ENCODE measurements at places on chromosomes 6 and 20.

DNA sequence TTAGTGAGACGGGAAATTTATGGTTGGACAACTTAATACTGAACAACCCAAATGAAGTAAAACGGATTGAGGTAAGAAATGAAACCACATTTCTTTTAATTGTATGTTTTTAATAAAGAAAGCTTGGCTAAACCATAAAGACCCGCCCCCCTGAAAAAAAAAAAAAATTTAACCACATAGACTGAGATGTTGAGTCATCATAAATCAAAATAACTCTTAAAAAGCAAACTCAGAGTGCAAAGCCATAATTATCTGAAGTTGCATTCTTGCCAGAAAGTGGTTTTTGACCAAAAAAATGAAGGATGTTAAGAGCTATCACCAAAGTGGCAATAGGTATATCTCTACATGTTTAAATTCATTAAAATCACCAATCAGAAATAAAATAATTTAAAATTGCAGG lies 101.8 kb upstream of the COL21A1 start:
- DNase-seq, result no peak

- DNase-seq, result no peak
Measured at GRCh38 chr20:62215991-62216635, 4.0 kb downstream of the HRH3 start.

- no peak for DNase-seq
Measured at GRCh38 chr6:3566812-3567211, 110.0 kb upstream of the SLC22A23 start.

DNA sequence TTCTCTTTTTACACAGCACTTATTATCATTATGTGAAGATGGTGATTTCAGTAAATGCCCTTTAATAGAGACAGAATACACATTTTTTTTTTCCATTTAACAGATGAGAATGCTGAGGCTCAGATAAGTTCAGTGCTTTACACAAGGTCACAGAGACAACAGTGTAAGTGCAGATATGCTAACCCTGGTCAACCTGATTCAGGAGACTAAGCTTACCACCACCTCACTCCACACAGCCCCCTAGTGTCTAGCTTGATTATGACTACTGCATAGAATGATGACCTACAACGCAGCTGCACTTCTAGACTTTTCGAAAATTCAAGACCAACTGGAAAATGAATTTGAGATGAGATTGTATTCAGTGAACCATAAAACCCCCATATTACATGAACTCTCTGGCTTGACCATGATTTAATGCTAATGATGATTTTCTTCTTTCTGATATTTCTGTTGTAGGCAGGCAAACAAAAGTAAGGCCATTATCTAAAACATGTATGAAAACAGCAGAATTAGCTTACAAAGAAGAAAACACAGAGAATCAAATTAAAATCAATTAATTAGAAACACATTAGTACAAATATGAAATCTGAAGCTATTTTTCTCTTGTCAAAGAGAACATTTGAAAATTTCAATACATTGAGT lies 212.1 kb upstream of the PHACTR1 start:
- DNase-seq, result no peak

DNA sequence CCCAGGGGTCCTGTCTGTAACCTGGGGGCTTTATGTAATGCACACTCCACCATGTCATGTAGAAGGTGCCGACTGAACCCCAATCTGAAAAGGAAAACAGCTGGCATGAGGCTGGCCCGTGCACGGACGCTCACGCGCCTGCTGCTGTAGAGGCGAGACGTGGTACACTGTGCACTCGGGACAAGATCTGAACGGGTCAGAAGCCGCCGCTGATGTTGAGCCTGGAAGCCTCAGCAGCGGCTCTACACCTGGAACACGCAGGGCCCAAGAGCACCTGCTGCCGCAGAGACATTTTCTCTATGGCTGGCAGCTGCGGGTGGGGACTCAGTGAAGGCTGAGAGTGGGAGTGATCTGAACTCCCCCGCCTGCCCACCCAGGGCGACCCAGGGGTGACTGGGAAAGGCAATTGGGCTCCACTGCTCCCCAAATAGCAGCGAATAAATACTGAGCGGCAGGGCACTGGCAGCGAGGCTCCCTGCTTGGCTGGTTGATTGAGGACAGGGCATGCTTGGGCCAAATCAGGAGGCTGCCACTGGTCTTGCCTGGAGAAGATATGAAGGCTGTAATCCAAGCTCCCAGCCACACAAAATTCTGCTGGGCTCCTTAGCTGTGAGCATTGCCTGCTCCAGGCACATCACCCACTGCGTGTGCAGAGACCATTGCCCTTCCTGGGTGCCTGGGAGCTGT lies 2.5 kb upstream of the OGFR start:
- DNase-seq, result no peak

DNA sequence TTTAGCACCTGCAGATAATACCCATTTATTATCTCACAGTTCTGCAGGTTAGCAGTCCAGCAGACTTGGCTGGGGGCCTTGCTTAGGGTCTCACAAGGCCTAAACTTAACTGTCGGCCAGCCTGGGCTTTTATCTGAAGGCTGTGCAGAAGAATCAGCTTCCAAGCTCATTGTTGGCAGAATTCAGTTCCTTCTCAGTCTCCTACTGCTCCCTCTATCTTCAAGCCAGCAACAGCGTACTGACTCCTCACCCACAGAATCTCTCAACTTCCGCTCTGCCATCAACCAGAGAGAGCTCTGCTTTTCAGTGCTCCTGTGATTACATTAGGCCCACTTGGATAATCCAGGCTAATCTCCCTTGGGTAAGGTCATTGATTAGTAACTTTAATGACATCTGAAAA lies 30.2 kb upstream of the NHSL1 start:
- DNase-seq, result no peak

DNA sequence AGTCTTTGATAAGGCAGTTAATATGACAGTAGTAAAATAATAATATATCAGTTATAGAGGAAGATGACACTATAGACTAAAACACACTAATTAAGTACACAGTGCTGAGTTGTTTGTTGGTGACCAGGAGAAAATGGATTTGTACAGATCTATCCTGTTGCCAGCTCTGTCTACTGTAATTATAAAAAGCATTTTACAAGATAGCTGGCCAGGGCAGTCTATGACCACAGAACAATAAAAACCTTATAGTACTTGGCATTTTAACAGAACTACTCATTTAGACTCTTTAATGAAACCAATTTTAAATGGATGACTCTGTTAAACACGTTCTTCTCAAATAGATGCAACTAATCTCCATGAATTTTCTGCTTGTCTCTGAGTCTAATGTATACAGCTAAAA lies 367.5 kb downstream of the BTBD9 start:
- DNase-seq, result no peak

DNA sequence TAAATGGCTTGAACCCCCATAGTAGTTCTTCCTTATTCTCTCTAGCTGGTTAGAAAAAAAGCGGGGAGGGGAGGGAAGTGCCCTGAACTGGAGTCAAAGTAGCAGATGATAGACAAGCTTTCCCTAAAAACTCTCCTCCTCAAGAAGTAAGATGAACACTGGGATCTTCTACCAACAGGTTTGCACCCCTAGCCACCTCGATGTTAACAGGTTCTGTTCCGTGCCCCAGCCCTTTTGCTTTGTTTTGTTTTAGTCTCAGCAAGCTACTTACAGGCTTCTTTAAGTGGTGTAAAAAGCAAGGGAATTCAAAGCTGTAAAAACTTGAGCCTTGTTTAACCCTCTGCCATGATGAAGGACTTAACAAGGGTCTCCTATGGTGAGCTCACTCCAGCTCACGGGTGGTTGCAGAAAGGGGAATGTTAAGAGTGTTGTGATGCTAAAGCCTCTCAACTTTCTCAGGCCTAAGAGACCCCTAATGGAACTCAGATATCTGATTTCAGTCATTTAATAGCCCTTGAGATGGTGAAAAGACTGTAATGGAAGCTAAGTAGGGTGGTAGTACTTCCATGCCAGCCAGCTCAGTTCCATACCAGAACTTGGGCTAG lies 106.0 kb downstream of the FOXO3 start:
- no peak for DNase-seq

- DNase-seq, result no peak
Measured at GRCh38 chr20:5779071-5779900, 29.1 kb downstream of the SHLD1 start.

- DNase-seq, result no peak
Measured at GRCh38 chr20:48476854-48477253, 350.9 kb downstream of the PREX1 start.

- DNase-seq, result no peak
Measured at GRCh38 chr6:124536157-124536841, 425.9 kb upstream of the RNF217 start.

DNA sequence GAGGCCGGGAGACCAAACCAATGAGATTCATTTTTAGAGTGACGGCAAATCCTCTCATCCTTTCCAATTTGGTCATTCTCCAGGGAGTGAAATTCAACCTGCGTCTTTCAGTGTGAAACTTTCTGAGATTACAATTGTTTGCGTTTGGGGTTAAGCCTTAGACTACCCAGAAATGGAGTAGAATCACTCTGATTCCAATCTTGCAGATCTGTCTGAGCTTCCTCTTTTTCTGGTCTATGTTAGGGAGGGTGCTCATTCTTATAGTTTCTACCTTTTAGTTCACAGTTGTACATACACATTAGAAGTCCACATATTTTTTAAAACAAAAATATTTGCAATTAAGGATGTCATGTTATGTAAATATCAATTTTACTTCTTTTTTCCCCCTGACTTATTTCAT lies 183.0 kb upstream of the PHACTR1 start:
- DNase-seq, result no peak

DNA sequence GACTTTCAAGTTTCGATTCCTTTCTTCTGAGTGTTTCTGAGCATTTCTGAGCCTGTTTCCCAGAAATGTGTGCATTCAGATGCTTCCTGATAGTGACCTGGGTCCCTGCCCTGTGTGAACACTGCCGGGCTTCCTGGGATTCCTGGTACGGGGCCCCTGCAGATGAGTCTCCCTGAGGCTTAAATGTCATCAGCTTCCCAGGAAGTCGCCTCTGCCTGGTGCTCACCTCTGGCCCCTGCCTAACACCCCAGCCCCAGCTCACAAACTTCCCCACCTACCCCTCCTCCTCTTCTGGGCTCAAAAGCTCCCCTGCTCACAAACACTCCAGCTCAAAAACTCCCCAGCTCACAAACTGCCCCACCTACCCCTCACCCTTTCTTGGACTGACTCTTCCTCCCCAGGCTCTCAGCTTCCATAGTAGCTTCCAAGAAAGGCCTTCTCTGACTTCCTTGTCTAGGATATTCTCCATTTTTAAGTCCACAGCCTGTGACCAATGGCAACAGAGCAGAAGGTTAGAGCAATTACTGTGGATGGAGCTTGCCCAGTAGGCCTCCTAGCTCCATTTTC lies 42.0 kb downstream of the TGM2 start:
- no peak for DNase-seq

DNA sequence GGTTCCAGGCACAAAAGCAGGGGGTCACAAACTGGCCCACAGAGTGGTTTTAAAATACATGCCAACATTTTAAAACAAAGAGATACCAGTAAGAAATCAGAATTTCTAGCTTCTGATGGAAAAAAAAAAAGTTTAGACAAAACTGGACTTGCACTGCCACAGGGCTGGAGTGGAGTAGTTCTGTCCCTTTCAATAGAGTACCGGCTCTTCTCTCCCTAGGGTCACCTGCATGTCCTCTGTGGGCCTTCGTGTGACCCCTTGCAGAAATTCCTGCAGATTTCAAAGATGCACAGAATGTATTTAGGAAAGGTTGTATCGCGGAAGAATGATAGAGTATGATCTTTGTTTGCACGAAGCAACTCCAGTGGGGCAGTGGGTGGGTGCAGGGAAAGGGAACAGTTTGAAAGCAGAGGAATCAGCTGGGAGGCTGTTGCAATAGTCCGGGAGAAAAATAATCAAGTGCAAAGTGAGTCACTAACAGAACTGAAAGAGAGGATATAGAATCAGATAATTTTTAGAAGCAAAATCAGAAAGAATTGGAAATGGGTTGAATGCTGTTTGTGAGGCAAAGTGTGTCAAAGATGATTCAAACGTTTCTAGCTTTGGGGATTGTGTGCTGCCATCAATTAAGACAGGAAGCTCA lies 97.3 kb upstream of the STXBP5 start:
- no peak for DNase-seq

- no peak for DNase-seq
Measured at GRCh38 chr20:25394996-25395395, 4.4 kb upstream of the ABHD12 start.

DNA sequence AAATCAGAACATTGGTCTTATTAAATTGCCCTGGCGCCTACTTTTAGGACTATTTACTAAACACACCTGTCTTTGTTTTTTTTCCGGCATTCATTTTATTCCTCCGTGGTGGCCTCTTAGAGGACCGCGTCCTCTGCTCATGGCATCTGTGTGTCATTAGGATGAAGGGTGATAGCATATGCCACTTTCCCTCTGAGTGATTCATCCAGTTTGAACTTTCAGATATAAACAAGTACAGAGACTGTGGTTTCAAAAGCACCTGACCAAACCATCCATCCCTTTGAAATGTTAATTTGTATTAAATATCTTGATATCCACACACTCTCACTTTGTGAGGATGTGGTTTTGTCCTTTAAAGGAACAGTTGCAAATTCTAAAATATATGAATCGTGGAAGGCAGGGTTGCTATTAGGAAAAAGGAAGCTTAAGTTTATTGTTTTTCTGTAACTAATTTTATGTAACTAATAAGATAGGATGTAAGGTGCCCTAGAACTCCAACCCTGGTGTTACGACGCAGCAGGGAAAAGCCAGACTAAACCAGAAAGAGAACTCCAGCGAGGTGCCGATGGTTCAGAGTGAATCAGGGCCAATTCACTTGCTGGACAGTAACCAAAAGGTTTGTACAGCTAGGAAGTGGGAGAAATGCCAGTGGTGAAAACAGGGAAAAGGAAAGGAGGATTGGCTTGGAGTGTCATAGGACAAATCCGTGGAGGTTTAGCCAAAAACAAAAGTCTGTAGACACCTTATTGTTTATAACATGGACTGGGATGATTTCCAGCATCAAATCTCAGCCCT lies 98.7 kb downstream of the SHLD1 start:
- DNase-seq, result no peak

DNA sequence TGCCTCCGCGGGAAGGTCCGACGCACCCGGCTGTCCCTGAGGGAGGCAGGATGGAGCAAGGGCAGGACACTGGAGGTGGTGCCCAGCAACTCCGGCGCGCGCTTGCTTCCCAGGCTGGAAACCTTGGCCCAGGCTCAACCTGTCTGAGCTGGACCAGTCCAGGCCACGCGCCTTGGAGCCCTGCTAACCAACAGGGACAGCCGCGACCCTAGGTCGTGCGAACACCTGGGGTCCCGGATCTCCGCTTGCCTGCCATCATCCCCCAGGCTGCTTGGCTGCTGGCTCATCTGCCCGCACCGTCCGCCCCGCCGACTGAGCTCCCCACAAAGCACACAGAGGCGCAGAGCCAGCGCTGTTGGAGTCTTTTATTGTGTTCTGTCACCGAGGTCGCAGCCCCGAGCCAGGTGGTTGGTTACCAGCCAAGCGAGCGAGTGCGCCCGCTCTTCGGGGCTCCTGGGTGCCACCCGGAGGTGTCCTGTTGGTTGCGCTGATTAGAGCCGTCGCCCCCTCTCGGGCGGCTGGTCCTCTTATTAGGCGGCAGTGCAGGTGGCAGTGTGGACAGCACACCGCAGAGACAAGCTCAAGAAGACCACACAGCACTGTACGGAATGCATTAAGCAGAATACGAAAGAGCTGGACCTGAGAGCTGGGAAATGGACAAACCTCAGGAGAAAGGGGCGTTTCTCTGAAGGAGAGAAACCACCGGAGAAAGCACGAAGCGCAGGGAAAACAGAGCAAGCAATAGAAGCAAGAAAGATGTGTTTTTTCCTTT lies 3.8 kb downstream of the COL12A1 start:
- no peak for DNase-seq

GRCh38 chr6:84515067-84515466 lies 249.3 kb downstream of the TBX18 start:
- DNase-seq, result no peak

Measured in 8988T (cell line).